Hematopoietic multipotent progenitor cell treated with erythropoietin and hydrocortisone succinate and interleukin-3 and kit ligand, for 15 days (in vitro differentiated cells): ENCODE measurements at places on chromosomes 13 and 19.
A peak's percentile ranks its signal among the peaks of the same experiment; 100 is the strongest.

- peak; percentile 63 for DNase-seq
These were observed 32.8 kb downstream of the ATP11A start for GRCh38 chr13:112722433-112723263.

DNA sequence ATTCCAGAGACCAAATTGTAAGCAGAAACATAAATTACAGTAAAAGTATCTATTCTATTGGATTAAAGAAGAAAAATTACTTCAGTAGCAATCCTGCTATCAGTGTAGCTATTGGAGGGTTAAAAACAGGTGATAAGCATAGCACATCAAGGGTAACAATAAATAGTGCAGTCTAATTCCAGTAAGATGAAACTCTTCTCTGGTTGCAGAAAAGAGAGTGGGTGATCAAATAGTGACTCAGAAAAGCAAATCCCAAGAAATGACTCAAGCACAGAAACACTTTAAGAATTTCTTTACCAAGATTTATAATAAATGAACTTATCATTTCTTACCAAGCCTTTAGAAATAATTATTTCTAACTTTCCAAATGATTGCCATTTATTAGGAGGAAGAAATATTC, 135.7 kb downstream of the LMO7 start:
- no peak for DNase-seq

DNA sequence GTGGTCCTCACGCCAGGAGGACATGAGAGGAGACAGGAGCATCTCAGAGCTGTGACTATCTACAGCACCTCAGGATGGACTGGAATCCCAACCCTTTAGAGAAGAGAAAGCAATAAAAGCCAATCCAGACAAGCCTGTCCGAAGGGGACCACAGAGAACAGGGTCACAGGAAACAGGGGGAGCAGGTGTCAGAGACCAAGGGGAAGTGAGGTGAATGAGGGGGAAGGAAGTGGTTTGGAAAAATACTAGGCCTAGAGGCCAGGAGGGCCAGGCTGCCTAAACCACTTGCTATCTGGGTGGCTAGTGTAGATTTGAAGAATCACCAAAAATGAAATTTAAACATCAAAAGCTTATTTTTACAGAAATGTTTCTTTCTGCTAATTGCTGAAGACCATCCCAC, 16.2 kb downstream of the TMTC4 start:
- DNase-seq: no peak

DNA sequence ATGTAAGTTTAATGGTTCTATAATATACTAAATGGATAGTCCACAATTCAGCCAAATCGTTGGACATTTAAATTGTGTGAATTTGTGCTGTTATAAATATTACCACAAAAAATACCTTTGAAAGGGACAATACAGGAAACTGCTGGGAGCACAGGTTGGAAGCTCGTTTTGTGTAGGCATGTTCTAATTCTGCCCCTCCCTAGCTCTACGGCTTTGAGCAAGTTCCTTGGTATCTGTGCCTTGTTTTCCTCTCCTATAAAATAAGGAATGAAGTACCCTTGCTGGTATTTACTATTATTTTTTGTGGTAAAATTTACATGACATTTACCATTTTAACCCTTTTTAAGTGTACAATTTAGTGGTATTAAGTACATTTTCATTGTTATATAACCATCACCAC, 102.6 kb upstream of the SLC7A1 start:
- DNase-seq: no peak

DNA sequence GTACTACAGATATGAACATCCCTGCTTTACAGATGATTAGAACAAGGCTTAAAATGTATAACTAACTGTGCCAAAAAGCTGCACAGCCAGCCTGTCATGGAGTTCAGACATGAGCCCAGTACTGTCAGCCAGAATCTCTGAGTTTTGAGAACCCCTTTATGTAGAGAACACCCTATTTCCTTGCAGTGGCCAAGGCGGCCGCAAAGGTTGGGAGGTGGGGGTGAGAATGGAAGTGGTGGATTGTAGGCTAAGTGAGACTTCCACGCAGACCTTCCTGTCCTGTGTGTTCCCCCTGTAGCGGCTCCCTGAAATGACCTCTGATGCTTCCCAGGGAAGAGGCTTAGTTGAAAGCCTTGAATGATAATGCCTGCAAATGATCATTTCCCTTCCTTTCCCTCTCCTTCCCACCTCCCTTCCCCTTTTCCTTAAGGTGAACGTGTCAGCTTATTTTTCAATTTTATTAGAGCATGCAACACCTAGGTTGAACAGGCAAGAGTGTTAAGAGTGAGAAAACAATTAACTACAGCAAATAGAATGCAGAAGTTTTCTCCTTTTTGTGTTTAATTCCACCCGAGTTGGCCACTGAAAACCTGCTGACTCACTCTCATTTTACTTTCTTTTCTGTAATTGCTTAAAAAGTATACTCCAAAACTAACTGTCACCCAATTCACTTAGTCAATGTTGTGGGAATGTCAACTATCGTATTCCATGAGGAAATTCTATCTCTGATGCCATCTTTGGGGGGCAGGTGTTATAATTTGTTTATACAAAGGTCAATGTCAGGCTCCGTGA, 167.0 kb upstream of the EDNRB start:
- no peak for DNase-seq

- DNase-seq: no peak
These were observed 451 bp downstream of the NOSIP start for GRCh38 chr19:49579947-49580263.

DNA sequence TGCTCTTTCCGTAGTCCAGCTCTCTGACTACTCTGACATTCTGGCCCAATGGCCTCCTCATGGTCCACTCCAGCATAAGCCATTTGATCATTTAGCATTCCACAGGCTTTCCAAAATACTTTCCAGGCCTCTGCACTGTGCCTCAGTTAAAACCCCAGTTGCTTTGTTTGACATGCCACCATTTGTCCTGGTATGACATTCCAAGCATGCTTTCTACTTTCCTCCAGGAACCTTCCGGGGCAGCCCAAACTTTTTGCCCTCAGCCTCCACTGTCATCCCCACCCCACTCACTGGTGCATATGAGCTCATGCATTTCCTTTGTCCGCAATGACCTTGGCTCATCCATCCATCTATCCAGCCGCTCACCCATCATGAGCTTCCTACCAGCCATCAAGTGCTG, 41.8 kb upstream of the WASF3 start:
- DNase-seq: no peak

GRCh38 chr13:32041429-32041828, 9.9 kb downstream of the FRY start:
- no peak for DNase-seq

GRCh38 chr13:35780613-35781012, 304.1 kb upstream of the MAB21L1 start:
- DNase-seq: no peak

- DNase-seq: no peak
These were observed 283.9 kb downstream of the KLF12 start for GRCh38 chr13:73850104-73850873.

DNA sequence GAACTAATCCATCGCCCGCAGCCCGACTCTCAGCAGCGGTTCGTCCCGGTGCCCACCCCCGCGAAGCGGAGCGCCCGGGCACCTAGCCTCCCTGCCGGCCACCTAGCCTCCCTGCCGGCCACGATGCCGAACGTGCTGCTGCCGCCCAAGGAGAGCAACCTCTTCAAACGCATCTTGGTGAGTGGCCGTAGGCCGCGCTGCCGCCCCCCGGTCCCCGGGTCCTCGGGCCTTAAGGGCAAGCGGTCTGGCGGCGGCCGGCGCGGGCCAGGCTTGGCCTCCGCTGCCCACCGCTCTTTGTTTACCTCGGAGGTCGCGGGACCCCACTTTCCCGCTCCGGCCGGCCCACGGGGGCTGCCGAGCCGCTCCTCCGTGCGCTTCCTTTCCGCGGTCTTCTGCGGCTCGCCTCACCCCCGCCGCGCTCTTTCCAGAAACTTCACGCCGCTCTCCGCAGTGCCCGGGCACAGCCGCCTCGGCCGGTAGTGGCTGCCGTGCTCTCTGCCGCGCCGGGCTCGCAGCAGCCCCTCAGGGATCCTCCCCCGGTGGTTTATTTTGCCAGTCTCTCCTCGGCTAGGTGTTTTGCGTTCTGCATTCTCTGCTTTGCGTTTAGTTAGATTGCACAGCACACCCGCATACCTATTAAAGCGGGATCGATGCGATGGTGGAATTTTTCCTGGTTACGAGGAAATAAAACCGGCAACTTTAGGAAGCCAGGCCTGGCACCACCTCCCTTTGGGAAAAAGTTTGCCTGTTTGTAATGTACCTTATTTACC, 524 bp downstream of the NAA16 start:
- DNase-seq: peak; percentile 50

DNA sequence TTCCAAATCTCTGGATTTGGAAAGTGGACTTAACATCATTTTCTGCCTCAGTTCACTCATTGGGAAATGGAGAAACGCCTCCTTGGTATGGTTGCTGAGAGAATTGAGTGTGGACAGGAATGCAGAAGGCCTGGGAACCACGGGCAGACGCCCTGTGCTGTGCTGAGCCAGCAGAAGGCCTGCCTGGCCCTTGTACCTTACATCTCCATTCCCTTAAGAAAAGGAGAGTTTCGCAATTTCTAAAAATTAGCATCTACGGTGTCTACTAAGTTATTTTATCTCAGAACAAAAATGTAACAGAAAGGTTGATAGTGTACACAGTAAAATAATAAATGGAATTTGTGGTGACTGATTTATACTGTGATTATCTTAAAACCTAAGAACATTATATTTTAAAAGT, 78.7 kb downstream of the IPO5 start:
- DNase-seq: no peak

DNA sequence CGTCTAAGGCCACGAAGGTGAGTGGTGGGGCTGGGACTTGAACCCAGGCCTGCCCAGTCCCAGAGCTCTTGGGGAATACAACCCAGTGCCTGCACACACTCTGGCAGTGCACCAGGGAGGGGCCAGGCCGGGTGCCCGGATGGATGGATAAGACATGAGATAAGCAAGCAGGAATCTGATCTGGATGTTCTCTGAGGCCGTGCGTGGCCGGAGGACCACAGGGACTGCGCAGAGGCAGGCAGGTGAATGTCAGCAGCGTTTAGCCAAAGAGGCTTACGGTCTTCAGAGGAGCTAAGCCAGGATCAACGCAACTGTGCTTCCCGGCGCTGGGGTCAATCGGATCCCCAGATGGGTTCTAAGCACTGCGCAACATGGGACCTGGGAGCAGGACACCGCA, 1.5 kb downstream of the ZNF787 start:
- DNase-seq: no peak

DNA sequence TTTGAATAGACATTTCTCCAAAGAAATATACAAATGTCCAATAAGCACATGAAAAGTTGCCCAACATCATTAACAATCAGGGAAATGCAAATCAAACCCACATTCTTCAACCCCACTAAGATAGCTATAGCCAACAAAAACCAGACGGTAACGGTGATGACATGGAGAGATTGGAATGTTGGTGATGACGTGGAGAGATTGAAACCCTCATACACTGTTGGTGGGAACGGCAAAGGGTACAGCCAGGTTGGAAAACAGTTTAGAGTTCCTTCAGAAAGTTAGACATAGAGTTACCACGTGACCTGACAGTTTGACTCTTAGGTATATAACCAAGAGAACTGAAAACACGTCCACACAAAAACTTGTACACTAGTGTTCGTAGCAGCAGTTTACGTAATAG, 48.1 kb downstream of the TNFRSF19 start:
- no peak for DNase-seq

- no peak for DNase-seq
These were observed 16.5 kb downstream of the TYK2 start for GRCh38 chr19:10363789-10364281.

DNA sequence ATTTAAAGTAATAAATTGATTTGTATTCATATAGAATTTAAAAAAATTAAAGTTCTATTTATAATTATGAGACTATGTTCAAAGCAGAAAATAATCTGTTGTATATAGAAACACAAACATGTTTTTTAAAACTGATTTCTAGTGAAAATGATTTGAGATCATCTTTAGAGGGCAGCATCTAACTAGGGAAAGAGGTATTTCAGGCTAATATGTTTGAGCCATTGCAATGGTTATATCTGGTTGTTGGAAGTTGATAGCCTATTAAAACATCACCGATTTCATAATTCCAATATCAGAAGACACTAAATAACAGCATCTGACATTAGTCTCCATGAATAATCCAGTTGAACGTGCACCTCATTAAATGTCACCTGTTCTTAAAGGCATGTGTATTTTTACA, 79.8 kb upstream of the SLITRK6 start:
- DNase-seq: no peak

- peak; percentile 77 for DNase-seq
These were observed 1.4 kb upstream of the QTRT1 start for GRCh38 chr19:10699650-10700335.

GRCh38 chr13:98476106-98476505, 100.8 kb downstream of the STK24 start:
- no peak for DNase-seq

DNA sequence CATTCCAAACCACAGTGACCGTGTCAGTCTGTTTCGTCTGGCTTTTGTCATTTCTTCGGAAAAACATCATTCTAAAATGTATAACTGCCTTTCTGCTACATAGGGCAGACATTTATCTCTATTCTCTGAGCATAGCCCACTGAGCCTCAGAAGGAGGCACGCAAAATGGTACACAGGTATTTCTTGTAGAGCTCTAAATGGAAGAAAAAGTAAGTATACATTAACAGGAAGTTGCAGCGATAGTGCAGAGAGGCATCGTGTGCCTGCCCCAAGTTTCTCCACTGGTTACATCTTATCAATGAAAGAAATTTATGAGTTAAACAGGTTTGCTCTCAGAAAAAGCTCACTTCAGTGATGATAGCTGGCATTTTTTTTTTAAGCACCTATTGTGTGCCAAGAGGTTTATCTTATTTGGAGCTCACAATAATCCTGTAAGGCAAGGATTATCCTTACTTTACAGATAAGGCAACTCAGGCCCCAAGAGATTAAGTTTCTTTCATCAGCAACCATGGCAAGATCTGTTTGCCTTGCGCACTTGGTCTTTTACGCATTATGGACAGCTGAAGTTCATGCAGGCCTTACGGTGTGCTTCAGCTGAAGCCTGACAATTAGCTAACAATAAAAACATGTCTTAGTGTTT, 1.2 kb upstream of the RCBTB2 start:
- DNase-seq: peak; percentile 10

DNA sequence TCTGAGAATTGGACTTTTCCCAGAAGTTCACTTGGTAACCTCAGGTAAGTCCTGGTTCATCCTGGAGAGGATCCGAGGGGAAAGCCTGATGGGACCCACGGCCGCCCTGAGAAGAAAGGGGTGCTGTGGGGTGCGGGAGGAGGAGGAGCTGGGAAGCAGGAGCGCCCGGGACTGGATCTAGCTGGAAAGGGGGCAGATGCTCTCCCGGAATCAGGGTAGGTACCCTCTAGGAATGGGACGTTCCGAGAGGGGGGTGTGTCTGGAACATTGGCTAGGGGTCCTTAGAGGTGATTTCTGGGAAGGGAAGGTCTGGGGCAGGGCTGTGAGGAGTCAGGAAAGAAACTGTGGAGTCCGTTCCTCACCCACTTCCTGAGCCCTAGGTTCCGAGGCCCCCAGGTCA, 38.7 kb upstream of the ZNF492 start:
- no peak for DNase-seq

- DNase-seq: no peak
These were observed 148.6 kb upstream of the ATXN8OS start for GRCh38 chr13:69959046-69959445.

GRCh38 chr19:46717716-46718143, 816 bp upstream of the PRKD2 start:
- DNase-seq: peak; percentile 76

- no peak for DNase-seq
These were observed 3.7 kb downstream of the LIN37 start for GRCh38 chr19:35751839-35752745.
